ENCODE measurements at places on chromosomes 2 and 18.

DNA sequence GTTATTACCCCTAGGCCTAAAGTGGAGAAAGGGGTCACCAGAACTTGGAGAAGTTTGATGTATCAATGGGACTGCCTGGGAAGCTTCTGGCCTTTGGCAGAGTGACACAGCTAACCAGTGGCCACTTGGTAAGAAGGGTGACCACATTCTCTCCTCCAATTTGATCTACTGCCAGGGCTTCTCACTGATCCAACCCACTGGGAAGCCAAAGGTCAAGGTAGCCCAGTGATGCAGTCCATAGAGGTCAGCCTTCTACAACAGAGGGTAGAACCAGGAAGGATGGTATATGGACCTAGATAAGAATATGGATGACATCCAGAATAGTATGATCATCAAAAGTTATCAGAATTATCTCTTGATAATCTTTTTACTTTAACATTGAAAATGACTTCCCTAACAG, 493.6 kb downstream of the NYAP2 start:
- DNase-seq, result no peak

DNA sequence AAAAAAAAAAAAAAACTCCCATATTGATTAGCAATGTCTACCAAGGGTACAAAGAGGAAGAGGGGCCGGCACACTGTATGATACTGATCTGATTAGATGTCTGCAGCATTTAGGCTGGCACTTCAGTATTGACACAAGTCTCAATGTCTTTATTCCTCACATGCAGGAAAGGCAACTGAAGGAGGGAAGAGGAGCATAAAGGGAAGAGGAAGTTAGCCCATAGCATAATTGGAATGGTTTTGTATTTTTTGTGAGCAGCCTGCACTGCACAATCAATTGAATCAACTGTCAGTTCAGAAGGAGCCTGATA, 79.0 kb downstream of the DNER start:
- no peak for DNase-seq

GRCh38 chr18:54734059-54734458, 94.2 kb upstream of the RAB27B start:
- DNase-seq, result no peak

DNA sequence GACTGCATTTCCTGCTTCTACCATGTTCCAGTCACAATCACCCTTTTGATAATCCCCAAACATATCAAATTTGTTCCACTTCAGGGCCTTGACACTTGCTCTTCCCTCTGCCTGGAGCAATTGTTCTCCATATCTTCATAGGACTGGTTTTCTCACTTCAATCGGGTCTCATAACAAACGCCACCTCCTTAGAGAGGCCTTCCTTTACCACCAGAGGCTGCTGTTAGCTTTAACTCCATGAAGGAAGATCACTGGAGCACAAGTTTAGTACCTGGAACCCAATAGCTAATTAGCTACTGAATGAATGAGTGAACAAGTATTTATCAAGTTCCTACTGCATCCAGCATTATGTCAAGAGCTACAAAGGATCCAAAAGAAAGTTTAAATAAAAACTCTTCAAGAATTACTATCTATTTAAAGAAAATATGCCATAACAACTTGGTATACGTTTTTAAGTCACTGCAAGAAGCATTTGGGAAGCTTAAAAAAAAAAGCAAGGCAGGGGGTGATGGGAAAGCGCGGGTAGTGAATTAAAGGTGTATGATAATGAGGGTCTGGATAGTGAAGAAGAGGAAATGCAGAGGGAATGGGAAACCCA, 58.8 kb downstream of the BAZ2B start:
- no peak for DNase-seq

- DNase-seq, result no peak
Observed at GRCh38 chr2:222733846-222734702, 62.6 kb downstream of the MOGAT1 start.

- no peak for DNase-seq
Observed at GRCh38 chr2:48545244-48545643, 15.3 kb downstream of the STON1 start.

- no peak for DNase-seq
Observed at GRCh38 chr18:53560546-53560945, 663.9 kb downstream of the MBD2 start.

- no peak for DNase-seq
Observed at GRCh38 chr2:107742460-107743027, 84.1 kb upstream of the RGPD4 start.

GRCh38 chr18:27860701-27861107, 316.2 kb downstream of the CDH2 start:
- DNase-seq, result no peak

DNA sequence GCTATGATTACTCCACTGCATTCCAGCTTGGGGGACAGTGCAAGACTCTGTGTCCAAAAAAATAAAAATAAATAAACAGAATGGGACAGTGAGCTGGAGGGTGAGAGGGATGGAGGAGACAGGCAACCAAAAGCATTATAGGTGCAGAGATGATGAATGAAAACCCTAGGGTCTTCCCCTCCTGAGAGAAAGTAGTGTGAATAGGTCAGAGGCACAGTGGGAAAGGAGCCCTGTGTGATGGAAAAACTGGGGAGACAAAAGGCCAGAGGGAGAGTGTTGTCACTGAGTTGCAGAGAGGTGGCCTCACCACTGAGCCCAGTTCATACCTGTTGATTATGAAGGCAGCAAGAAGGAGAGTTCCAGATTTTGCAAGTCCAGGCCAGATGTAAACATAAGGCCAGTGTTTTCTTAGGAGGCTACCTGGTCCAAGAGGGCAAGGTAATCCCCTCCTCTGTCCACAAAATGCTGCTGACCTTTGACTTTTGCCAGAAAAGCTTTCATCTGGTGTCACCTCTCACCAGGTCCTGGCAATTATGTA, 17.6 kb upstream of the AGFG1 start:
- no peak for DNase-seq

- DNase-seq, result peak; percentile 65
Observed at GRCh38 chr2:27809761-27810241, 38.3 kb downstream of the MRPL33 start.

- no peak for DNase-seq
Observed at GRCh38 chr2:23757686-23758433, 169.1 kb downstream of the ATAD2B start.

GRCh38 chr18:76572518-76573247, 77.6 kb upstream of the ZNF516 start:
- no peak for DNase-seq

DNA sequence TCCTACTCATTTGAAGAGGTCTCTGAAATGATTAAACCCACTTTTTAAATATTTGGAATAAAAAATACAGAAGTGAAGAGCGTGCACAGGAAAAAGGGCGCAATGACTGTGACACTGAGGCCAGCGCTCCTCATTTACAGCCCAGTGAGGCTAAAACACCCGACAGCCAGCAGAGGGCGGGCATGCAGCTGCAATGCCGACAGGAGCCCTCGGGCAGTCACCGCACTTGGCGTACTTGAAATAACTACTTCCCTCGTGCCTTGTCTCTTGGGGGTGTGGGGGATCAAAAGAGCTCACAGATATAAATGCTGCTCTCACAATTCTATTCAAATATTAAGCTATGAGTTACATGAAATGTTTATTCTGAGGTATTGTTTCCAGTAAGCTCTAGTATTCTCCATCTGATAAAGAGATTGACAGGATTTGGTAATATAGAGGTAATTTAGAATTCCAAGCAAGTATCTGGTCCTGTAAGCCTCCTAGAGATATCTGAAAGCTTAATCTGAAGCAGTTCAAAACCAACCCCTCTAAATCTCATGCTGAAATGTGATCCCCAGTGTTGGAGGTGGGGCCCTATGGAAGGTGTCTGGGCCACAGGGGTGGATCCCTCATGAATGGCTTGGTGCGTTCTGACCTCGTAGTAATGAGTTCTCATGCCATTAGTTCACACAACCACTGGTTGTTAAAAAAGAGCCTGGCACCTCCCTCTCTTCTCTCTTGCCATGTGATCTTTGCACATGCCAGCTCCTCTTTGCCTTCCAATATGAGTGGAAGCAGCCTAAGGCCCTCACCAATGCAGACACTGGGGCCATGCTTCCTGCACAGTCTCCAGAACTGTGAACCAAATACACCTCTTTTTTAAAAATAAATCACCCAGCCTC, 93.6 kb downstream of the ZAP70 start:
- peak; percentile 20 for DNase-seq

- DNase-seq, result no peak
Observed at GRCh38 chr2:36952748-36953197, 13.6 kb downstream of the STRN start.

DNA sequence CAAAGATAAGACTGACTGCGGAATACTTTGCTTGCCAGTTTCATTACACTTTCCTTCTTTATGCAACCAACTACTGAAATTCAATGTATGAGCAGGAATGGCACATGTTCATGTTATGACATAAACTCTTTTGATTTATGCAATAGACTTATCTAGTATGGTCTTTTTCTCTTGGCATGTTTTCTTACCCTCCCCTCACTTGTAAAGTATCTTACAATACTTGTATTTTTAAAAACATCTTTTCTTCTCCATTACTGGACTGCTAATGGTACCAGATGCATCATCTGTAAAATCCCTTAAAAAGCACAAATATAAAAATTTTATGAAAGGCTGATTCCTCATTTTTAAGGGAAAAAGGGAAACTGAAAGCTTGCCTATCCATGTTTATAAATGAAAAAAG, 373.8 kb downstream of the ZEB2 start:
- DNase-seq, result no peak

GRCh38 chr2:7661502-7661901, 744.3 kb downstream of the RNF144A start:
- DNase-seq, result no peak
